SK-N-SH (cell line): ENCODE measurements at places on chromosomes 3 and 15. TPM values are rescaled to one million over a fixed set of nuclear protein-coding genes. Genes with fewer than 3 reads are reported as not detected.

The RGMA gene
- 0.76 and 1.5 TPM in 2 replicates for polyA plus RNA-seq

DNA sequence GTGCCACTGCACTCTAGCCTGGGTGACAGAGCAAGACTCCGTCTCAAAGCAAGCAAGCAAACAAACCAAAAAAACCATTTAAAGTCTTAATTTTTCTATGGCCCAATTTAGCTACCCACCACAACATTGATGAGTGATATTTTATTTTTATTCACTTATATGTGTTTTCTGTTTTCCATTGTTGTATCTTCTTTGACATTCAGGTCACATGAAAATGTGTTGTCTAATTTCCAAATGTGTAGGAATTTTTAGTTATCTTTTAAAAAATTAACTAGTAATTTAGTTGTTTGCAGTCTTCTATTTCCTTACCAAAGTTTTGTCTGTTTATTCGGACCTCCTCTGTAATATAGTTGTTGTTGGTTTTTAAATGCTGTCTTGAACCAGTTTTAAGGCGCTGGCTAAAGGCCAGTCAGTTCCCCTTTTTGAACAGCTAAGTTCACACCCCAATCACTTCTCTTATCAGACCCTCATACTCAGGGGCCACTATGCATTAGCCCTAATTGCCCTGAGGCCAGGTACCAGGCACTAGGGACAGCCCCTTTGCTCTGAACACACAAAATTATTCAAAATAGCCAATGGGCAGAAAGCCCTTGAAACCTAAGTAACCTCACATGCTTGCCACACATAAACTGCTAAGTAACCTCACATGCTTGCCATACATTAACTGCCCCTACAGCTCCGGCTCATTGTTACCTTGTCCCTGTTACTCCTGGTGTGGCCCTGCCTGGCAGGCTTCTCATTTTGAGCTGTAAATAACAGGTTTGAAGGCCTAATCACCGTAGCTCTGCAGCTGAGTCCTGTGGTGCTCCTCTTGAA, 4.3 kb upstream of the CCR4 start:
- no peaks in the 10 kb centered on the region for H3K4me1 ChIP-seq
- H3K4me3 ChIP-seq: no peak overlapping the region
- H3K36me3 ChIP-seq: no peaks in the 10 kb centered on the region
- no peaks in the 10 kb centered on the region for H3K27me3 ChIP-seq
- no peak overlapping the region for H3K27ac ChIP-seq

DNA sequence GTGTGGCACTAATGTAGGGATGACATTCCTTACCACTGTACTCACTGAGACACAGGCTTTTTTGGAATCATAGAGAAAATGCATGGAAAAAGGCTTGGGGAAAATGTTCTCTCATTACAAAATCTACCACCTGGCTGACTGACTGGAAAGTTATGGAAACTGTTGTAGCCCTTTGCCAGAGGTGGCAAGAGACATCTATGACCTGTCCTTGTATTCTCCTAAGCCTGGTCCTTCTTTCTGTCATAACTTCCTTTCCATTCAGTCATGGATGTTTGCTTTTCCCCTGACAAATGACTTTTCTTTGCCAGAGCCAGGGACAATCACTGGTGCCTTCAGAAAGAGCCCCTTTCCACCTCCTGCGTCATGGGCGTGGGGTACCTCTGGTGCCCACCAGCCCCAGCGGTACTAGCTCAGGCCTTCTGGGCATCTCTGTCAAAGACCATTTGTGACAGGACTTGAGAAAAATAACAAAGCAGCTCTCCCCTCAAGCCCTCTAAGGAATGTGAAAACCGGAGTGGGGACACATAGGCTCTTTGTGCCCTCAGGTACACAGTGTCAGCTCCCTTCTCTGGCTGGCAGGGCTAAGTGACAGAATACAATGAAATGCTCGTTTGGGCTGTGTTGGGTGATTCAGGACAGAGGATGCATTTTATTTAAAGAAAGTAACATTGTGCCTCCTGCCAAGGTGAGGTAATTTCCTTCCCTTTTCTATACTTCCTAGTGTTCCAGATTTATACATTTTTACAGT, 381.1 kb upstream of the RASGRP1 start:
- H3K4me3 ChIP-seq: no peak overlapping the region
- H3K4me1 ChIP-seq: peaks cover 8% of the 10 kb centered on the region; the same call in 1 of the 2 replicates
- no peaks in the 10 kb centered on the region for H3K27me3 ChIP-seq
- no peak for DNase-seq
- no peaks in the 10 kb centered on the region for H3K36me3 ChIP-seq
- H3K27ac ChIP-seq: no peak overlapping the region

DNA sequence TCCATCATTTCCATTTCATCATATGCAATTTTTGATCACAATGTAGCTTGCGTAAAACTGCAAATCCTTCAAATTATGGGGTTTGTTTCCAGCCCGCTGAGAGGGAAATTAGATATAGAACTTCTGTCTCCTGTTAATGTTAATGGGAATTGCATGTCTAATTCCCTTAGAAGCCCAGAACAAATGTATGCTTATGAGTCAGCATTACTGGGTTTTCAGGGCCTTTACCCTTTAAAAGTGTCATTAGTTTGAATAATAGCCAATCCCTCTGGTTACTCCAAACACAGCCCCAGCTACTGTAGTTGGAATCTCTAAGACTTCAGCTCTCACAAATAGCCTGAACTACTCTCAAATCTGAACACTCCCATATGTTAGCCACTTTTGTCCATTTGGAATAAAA, 439.4 kb downstream of the C3orf38 start:
- H3K4me3 ChIP-seq: no peak overlapping the region
- no peaks in the 10 kb centered on the region for H3K27me3 ChIP-seq
- DNase-seq: no peak
- H3K27ac ChIP-seq: no peak overlapping the region
- H3K4me1 ChIP-seq: no peaks in the 10 kb centered on the region
- no peaks in the 10 kb centered on the region for H3K36me3 ChIP-seq

GRCh38 chr3:126760541-126760940, 56.5 kb downstream of the CHCHD6 start:
- no peaks in the 10 kb centered on the region for H3K4me1 ChIP-seq
- no peak overlapping the region for H3K27ac ChIP-seq
- H3K27me3 ChIP-seq: no peaks in the 10 kb centered on the region
- H3K36me3 ChIP-seq: no peaks in the 10 kb centered on the region
- no peak overlapping the region for H3K4me3 ChIP-seq

DNA sequence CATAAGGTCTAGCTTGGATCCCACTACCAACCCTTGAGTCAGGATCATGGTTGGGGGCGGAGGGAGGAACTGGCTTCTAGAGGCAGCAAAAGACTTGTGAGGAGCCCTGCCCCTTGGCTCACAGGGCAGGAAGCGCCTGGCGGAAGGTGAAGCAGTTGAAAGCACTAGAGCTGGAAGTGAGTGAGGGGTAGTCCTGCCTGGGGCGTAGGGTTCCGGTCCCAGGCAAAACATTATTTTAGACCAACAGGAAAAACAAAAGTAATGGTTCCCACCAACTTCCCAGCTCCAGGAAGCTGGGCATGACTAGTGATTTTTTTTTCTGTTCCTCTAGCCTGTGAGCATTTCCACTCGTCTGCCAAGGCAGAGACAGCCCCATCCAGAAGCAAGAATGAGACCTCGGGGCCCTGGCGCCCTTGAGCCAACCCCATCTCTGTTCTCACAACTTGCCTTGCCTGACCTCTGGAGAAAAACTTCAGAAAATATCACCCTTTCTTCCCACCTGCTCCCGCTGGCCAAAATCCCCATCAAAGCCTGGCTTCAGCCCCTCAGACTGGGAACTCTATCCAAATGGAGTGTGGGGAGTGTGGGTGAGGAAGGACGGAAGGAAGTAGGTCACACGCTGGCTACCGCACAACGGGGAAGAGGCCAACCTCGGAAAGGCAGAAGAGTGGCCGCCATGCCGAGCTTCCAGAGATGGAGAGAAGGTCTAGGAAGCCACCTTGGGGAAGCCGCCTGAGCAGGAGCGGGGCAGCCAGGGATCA, 57.5 kb downstream of the RBPMS2 start:
- no peaks in the 10 kb centered on the region for H3K36me3 ChIP-seq
- no peak overlapping the region for H3K27ac ChIP-seq
- H3K4me3 ChIP-seq: no peak overlapping the region
- H3K4me1 ChIP-seq: no peaks in the 10 kb centered on the region
- H3K27me3 ChIP-seq: no peaks in the 10 kb centered on the region

GRCh38 chr3:5735896-5736295, 548.4 kb downstream of the EDEM1 start:
- DNase-seq: no peak
- H3K36me3 ChIP-seq: no peaks in the 10 kb centered on the region
- H3K4me3 ChIP-seq: no peak overlapping the region
- no peak overlapping the region for H3K27ac ChIP-seq
- no peaks in the 10 kb centered on the region for H3K4me1 ChIP-seq

DNA sequence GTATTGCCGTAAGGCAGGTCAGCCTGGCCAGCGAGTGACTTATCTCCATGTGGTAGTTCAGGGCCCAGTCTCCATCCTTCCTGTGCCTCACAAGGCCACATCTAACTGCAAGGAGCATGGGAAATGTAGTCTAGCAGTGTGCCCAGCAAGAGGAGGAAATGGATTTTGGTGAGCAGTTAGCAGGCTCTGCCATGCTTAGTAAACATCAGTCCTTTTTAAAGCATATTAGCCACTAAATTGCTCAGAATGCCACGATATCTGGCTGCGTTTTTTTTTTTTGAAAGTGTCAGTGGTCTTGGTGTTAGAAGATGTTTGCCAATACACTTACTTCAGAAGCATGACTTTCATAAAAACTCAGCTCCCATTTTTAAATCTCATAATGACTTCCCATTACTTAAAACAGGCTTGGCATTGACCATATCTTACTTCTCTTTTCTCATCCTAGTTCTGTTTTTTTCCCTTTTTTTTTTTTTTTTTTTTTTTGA, 470.2 kb upstream of the TPRG1 start:
- H3K27me3 ChIP-seq: no peaks in the 10 kb centered on the region
- no peaks in the 10 kb centered on the region; the same call in 1 of the 2 replicates for H3K4me1 ChIP-seq
- H3K4me3 ChIP-seq: no peak overlapping the region
- DNase-seq: no peak
- H3K36me3 ChIP-seq: no peaks in the 10 kb centered on the region
- H3K27ac ChIP-seq: no peak overlapping the region
